ENCODE measurements at places on chromosomes 5 and 9.

GRCh38 chr5:56037531-56038010 is 42.8 kb upstream of the IL6ST start:
- no peak for DNase-seq

- no peak for DNase-seq
Observed at GRCh38 chr5:76764374-76764773, 48.4 kb downstream of the F2R start.

- peak; percentile 79 for DNase-seq
Observed at GRCh38 chr9:18359335-18359734, 114.6 kb upstream of the ADAMTSL1 start.

DNA sequence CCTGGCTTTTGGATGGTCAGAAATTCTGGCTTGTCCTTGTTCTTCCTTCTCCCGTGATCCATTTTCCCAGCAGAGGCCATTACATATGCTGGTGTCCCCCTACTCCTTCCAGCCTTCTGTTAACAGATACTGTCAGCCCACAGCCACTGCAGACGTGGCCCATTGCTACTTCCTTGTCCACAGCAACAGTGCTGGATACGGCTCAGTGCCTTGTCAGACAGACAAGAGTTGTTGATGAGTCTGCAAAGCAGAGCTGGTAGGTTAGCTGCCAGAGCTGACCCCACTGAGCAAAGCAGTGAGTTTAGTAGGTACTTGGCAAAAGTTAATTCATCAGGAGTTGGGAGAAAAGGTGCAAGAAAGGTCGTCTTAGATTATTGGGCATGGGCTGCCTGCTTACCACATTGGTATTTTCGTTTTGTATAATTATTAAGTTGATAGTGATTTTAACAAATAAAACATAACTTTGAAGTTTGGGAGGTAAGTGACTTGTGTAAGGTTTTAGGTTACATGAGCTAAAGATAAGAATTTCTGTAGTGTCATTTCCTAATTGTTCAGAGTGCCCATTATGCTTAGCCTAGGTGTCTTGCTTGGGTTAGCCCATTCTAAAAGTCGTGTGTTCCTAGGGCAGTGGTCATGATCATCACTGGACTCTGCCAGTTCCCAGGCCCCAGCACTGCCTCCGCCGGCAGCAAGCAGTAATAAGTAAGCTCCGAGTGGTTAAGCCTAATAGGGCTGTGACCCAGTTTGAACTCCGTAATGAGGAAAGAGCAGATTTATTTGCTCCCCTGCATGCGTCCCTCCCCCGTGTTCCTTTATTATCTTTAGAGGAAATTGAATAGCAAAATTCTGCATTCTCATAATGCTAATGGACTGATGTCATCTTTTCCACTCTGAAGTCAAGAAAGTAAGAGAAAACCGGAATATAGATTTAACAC is 292.0 kb downstream of the FANCC start:
- DNase-seq = peak; percentile 93

DNA sequence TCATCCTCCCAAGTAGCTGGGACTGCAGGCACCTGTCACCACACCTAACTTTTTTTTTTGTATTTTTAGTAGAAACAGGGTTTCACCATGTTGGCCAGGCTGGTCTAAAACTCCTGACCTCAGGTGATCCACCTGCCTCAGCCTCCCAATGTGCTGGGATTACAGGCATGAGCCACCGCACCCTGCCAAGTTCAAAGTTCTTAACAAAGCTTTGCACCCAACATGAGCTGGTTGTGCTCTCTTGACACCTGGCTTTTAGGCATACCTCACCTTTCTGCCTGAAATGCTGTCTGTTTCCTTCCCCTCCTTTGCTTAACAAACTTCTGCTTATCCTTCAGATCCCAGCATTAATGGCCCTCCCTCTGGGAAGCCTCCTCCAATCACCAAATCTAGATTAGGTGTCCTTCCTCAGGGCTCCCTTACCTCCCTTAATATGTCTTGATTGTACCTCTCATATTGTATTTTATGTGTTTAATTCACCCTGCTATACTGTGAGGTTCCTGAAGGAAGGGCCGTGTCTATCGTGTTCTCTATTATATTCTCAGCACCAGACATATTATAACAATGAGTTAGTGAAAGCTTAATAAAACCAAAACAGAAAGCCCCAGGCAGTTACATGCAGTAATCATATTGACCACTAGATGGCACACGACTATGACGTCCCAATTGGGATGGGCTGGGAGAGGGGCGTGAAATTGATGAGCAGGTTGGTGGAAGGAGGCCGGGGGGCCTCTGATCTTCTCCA is 62.9 kb upstream of the PPARGC1B start:
- DNase-seq = no peak

DNA sequence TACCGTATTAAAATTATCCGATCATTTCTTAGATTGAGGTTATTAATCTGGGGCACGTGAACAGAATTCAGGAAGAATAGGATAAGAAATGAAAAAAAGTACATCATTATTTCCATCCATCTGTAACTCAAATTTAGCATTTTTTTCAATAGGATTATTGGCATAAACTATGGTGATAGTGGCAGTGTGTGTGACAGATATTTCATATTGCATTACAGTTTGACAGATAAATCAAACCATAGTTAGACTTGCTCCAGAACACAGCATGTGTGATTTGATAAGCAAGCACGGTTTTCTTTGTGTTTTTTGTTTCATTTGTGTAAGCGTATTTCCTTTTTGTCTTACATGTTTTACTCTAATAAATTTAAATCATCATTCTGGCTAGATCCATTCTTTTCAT is 155.0 kb downstream of the CDH9 start:
- DNase-seq = no peak

DNA sequence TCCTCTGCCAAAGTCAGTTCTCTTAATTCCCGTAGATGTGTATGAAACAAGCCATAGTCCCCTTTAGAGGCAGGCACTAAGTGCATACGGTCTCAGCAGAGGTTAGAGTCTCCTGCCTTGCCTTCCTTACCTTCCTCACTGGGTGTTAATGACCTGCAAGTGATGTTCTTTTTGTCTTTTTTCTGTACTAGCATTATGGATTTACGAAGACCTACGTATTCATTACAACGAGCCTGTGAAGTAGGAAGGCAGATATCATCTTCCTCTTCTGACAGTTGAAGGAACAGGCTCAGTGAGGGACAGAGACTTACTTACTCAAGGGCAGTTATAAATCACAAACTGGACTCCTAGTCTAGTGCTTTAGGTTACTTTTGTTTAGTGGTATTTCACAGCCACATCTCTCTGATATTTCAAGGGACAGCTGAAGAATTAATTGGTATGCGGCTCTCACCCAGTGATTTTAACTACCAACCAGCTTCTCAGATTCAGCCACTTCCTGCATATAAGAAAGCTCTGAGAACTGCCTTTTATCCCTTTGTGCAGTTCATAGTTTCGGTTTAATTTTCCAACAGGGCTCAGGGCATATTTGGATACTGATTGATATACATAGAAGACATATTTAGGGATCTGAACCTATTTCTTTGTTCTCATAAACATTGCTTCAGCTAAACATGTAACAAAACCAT is 85.1 kb upstream of the CKMT2 start:
- no peak for DNase-seq

DNA sequence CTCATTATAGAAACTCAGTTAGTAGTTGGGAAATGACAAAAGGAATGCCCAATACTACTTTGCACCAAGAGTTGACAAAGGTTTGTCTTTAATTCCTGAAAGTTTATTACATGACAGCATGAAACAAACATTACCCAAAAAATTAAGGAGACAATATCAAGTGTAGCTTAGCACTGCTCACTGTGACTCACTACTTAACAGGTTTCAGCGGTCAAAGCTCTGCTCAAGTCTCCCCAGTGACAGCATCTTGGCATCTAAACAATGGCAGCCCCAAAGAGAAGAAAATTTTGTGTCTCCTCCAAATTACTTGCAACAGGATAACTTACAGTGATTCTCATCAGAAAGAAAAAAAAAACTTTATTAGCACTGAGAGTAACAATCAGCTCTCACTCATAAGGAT is 1030.2 kb downstream of the EFNA5 start:
- no peak for DNase-seq

DNA sequence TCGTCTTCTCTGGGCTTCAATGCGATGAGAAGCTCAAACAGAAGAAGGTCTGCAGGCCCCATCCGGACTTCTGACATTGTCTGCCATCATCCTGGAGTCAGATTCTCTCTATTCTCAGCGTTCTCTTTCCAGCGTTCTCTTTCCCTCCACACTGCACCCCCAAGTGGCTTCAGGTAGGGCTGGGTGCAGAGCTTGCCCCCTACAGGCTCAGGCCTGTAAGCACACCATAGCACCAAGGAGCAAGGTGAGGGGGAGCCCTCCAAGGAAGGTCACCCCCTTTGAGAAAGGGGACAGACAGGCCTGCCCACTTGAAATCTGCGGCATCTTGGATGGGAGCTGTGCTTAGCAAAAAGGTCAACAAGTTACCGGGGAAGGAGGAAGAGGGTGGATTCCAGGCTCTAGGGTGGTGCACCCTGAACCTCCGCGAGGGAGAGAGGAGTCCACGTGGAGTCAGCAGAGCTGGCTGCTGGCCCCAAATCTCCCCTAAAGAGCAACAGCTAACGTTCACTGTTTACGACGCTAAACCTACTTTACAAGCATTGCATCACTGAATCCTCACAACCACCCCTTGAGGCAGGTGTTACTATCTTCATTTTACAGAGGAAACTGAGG is 27.5 kb downstream of the GPX3 start:
- no peak for DNase-seq

GRCh38 chr9:128607642-128608350 is 48.9 kb downstream of the DYNC2I2 start:
- no peak for DNase-seq

- DNase-seq = no peak
Observed at GRCh38 chr9:81844131-81844567, 84.1 kb upstream of the SPATA31D4 start.

GRCh38 chr5:176440927-176441706 is 7.1 kb upstream of the FAF2 start:
- DNase-seq = no peak

GRCh38 chr9:15433191-15433590 is 10.5 kb downstream of the SNAPC3 start:
- DNase-seq = no peak

DNA sequence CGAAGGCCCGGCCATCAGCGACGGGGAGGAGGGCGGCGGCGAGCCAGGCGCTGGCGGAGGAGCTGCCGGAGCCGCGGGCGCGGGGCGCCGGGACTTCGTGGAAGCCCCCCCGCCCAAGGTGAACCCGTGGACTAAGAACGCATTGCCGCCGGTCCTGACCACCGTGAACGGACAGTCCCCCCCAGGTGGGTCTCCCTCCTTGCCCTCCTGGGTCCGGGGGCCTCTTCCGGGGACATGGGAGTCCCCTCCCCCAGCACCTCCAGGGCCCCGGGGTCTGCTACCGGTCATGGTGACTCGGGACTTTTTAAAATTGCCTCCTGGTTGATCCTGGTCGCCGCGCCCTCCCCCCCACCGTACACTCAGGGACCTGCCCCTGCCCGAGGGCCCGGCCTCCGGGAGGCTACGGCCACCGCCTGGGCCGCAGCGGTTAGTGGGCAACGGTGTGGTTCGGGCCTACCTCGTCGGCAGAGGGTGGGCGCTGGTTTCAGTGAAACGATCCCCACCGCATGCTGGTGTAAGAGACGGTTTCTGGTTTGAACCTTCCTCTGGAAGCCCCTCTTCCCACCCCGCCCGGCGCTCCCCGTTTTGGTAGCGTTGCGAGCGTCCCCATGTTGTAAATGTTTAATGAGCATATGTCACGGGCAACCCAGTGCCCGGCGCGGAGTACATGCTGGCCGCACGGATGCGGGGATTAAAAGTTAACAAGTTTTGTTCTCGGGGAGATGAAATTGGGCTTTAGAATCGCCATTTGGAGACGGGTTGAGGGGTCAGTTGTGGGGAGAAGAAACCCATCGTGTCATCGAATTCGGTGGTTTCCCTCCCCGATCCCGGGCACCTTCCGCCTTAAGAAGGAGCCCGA is 1.1 kb downstream of the LARP1 start:
- peak; percentile 6 for DNase-seq

DNA sequence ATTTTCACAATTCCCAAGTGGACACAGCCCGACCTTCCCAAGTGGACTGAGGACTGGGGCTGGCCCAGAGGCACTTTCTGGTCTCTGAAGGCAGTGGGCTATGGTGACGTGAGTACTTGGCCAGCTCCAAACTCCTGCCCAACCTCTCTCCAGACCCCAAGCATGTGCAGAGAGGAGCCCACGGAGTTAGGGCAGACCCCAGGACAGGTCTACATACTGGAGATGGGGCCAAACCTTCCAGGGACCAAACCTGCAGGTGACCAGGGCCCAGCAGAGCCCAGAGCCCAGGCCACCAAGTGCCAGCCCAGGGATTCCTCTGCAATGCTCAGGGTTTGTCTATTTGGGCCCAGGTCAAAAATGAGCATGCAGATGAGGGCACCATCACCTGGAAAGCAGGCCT is 15.3 kb downstream of the BRD3 start:
- no peak for DNase-seq

GRCh38 chr5:112205846-112206245 is 213.2 kb downstream of the EPB41L4A start:
- no peak for DNase-seq

GRCh38 chr5:59134471-59135163 is 551.7 kb downstream of the RAB3C start:
- DNase-seq = no peak

- DNase-seq = peak; percentile 37
Observed at GRCh38 chr9:91714020-91714806, 235.8 kb downstream of the ROR2 start.

- DNase-seq = peak; percentile 36
Observed at GRCh38 chr5:153276151-153276550, 214.3 kb upstream of the GRIA1 start.

- peak; percentile 87 for DNase-seq
Observed at GRCh38 chr5:31361234-31361633, 167.7 kb downstream of the CDH6 start.

DNA sequence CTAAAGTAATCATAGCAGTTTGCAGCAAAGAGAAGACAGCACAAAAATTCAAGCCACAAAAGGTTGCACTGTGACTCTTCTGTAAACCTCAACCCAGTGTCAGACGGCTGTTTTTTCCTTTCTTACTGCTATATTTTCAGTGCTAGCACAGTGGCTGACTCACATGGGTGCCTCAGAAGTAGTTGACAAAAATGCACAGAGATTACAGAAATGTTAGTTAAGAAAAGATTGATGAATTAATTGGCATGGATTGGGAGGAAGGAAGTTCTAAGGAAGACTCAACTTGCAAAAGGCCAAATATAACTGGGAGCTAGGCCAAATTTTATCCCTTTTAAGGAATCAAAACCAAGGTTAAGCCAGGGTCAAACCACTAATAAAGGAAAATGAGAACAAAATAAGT is 43.7 kb upstream of the ITGA1 start:
- DNase-seq = peak; percentile 49

GRCh38 chr5:154917757-154918156 is 20.3 kb downstream of the GEMIN5 start:
- DNase-seq = no peak

DNA sequence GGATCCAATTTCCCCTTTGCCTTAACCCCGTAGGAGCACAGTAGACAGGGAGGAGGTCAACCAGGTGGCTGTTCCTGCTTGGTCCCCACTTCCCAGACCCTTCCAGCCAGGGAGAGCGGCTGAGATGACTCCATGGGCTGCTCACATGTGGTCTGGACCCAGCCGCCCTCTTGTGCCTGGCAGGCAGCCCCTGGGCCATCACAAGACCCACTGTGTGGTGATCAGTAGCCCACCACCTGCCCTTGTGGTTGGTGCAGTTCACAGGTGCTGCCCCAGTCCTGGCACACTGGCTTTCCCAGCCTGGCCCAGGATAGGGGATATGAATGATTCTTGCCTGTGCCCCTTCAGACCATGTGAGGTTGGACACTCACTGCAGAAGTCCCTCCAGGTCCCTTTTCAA is 1556.7 kb downstream of the FOXD4L5 start:
- DNase-seq = no peak

All from HCEC 1CT (cell line).